Activated CD8-positive, alpha-beta memory T cell treated with anti-CD3 and anti-CD28 coated beads for 4 hours (primary cell): ENCODE measurements at places on chromosomes 11 and 22.

DNA sequence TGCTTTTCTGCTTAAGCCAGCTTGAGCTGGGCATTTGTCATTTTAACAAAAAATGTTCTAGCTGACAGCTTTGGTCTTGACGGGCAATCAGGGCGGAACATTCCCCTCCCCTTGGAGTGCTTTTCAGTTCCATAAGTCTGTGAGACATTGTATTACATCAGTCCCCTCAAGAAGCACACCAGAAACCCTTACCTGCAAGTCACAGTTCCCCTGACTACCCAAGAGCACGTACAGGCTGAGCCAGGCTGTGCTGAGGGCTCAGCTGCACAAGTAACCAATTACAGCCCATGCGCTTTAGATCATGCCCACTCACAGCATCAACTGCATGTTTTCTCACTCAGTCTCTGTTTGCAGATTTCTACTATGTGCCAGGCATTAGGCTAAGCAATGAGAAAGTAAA lies 19.1 kb downstream of the HIRA start:
- no peak for DNase-seq

GRCh38 chr11:36164506-36165250 lies 124.5 kb downstream of the COMMD9 start:
- no peak for DNase-seq

DNA sequence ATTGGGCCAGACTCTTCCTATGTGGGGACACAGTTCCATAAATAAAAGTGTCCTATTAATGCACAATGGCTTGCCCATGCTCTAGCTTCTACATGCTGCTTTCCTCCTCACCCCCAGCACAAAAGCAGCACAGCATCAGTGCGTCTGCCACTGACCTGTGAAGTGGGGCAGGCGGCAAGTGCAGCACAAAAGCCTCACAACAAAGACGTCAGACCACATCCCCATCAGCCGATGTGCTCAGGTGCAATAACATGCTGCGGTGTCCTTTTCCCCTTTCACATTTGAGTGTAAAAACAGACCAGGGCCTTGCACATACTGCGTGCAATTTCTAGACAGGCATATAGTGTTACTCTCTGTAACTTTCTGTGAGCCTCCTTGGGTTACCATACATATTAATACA lies 12.8 kb downstream of the DKK3 start:
- no peak for DNase-seq

- no peak for DNase-seq
Measured at GRCh38 chr11:29627541-29627940, 389.3 kb downstream of the KCNA4 start.

DNA sequence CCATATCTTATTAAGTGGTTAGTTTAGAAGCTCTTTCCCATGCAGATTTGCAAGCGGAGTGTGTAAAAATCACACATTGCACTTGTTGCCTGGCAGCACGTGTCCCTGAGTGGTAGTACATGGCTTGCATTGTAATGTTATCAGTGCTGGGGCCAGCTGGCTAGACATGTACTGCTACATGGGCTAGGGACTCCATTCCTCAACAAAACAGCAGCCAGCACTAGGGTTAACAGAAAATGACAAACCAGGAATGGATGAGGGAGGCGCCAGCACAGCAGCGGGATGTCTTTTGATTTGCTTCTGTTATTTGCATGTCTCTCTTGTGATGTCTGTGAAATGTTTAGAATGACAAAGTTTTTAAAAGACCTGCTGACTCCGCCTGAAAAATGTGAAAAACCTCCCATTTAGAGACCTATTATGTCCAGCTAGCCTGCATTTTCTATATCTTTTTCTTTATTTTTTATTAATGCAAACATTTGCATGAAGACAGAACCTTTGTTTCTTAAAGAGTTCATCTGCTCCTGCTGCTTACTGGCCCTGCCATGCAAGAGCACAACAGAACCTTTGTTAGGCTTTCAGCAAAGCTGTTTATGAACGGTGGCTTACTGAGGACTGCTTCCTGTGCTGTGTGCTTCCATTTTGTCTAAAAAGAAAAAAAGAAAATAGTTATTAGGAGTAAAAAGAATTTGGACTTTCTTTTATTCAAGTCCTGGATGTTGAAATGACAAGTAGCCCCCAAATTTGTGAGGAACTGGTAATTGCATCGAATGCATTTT lies 40.7 kb downstream of the CSTPP1 start:
- DNase-seq, result no peak

DNA sequence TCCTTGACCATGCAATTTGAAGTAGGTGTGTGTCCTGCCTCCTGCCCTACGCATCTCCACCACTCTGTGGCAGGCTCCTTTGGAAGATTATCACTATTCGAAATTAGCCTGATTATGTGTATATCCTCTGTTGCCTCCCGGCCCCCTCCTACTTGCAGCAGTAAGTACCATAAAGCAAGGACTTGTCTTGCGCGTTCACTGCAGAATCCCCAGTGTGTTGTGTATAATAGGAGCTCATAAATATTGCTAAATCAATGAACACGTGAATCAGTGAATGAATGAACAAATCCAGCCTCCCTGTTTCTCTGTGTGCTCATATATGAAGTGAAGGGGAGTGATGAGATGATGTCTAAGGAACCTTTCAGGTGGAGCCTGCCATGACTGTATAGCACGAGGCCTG lies 210.7 kb downstream of the DBX1 start:
- DNase-seq, result no peak

DNA sequence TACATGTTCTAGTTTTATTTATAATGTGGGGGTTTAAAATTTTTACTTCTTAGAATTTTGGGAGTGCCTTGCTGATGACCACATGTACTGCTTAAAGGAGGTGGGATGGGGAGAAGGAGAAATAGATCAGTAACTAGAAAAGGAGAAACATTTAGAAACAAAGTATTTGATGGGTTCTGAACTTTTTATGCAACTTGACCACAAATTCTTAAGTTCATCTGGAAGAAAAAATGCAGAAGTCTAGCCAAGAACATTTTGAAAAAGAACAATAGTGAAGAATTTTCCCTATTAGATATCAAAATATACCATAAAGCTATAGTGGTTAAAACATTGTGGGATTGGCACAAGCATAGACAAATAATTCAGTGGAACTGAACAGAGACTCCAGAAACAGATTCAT lies 73.3 kb upstream of the AMPD3 start:
- no peak for DNase-seq

DNA sequence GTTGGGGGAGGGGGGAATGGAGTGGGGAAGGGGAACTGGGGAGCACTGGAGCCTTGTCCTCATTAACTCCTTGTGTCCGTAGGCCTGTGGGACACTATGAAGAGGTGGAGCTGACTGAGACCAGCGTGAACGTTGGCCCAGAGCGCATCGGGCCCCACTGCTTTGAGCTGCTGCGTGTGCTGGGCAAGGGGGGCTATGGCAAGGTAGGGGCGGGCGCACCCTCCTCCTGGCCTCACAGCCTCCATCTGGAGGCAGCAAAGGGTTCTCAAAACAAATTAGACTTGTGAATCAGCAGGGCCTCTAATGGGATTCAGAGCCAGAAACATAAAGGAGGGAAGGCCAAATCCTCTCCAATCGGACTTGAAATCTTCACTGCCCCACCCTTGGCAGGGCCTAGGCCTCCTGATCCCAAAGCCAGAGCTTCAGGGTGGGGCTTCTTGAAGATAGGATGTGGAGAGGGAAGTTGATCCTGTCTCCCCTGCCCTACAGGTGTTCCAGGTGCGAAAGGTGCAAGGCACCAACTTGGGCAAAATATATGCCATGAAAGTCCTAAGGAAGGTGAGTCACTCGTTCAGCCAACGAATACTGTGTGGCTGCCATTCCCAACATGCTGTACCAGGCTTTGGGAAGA lies 859 bp downstream of the RPS6KB2 start:
- no peak for DNase-seq

DNA sequence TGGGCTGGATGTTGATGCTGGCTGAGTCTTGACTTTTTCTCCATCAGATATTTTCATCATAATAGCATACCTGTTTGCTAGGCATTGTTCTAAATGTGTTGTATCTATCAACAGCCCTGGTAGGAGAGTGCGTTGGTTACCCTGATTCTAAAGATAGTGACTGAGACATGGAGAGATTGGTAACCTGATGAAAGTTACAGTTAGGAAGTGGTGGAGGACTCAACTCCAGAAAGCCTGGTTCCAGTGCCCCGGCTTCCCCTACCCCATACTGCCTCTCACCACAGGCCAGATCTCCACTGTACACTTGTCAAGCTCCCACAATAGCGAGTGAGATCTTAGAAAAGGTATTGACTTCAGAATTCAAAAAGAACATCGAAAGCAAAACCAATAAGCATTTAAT lies 22.8 kb upstream of the RELT start:
- no peak for DNase-seq

DNA sequence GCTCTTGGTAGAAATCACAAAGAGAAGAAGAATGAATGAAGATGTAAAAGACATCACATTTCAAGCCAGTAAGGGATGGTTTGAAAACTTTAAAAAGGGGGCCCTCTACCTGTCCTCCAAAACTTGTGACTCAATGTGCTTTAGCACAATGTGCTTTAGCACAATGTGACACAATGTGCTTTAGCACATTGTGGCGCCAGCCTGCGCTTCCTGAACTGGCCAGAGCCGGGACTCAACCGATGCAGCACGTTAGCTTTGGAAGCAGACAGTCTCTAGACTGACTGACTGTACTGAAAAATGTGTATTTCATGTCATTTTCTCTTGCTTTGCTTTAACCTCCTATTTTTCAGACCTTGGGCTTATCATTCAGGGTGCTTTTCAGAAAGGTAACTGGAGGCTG lies 63.5 kb downstream of the FAM83F start:
- no peak for DNase-seq

GRCh38 chr22:20779818-20780158 lies 5.9 kb downstream of the SERPIND1 start:
- no peak for DNase-seq

DNA sequence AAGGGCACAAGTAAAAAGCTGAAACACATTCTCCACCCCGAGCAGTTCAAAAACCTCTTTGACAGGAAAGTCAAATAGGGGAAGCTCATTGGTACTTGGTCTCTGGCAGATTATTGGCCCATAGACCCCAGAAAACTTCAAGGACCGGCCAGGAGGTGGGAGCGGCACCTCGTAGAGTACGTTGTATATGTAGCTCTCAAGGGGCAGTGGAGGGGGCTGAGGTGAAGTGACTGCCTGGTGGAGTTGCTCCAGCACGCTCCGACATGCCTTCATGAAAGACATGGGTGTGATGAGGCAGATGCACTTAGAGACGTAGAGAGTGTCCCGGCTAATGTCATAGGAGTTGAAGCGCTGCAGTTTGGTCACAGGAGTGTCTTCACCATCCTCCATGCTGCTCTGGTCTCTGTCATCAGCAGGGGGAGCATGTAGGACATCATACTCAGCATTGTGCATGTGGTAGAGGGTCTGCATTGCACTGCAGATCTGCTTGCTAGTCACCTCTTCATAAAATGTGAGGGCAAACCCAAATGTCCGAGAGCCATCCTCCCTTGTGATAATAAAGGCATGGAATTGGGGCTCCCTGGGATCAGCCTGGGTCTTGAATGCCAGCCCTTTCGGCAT lies 61.3 kb downstream of the DENND5A start:
- DNase-seq, result no peak

DNA sequence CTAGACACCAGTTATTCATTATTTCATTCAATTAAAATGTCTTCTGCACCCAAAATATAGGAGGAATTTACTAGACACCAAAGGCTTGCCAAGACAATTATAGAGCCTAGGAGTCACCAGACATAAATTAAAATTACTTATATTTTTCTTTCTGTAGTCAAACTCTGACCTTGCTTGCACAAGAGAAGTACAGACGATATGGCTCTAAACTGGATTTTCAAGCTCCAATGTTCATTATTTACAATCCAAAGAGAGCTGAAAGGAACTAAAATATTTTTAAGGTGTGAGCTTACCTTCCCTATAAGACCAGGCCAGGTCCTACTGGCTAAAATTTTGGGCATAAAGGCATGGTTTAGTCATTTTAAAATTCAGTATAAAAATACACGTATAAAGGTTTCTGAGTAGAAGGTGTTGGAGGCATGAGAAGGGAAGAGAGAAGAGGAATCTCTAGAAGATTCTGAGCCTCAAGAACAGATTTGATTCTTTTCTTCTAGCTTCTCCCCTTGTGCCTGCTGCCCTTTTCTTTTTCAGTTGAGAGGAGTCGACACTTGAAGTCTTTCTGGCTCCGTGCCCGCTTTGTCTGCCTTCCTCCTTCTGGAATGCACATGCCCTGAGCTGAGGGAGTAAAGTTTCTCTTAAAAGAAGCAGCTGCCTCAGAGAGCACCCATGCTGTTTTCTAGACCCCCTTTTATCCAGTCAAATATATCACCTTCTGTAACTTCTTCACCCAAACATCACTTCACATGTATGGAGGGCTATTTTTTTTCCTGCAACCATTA lies 13.5 kb downstream of the C11orf97 start:
- DNase-seq, result no peak

DNA sequence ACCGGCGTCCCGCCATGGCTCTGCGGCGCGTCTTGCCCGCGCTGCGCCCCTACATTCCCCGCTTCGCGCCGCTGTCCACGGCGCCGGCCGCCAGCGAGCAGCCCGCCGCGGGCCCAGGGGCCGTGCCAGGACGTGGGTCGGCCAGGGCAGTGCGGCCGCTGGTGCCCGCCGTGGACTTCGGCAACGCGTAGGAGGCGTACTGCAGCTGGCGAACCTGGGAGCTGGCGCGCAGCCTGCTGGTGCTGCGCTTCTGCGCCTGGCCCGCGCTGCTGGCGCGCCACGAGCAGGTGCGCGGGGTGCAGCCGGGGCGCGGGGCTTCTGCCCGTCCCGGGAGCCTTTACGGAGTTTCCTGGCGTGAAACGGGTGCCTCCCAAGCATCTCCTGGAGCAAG lies 20.1 kb downstream of the DGCR6L start:
- DNase-seq, result no peak

- no peak for DNase-seq
Measured at GRCh38 chr11:118789501-118790356, 1.2 kb downstream of the DDX6 start.

GRCh38 chr11:28756977-28757376 lies 648.8 kb downstream of the METTL15 start:
- no peak for DNase-seq

DNA sequence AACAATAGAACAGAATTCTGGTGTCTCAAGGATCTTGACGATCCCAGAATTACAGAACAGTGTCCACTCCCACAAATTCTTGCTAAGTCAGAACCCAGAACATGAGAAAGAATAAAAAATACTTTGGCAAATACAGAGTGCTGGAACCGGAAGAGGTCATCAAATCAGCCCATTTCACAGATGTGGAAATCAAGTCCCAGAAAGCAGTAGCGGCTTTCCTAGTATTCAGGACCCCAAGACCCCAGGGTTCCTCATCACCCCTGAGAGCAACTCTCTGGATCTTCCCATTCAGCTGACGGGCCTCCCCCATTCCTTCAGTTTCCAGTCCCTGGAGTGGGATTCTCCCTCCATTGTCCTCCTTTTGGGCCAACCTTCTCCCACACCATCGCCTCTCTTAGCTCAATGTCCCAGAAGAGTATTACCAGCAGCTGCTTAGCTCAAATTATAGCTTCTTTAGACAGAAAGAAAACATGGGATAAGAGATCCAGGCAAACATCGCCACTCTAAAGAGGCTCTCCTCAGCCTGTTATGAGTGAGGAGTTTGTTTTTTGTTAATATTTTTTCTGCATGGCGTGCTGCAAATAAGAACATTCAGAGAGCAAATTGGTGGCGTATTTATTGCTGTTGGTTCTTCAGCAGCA lies 268.3 kb downstream of the MN1 start:
- no peak for DNase-seq

GRCh38 chr11:11864803-11865202 lies 23.0 kb downstream of the USP47 start:
- DNase-seq, result no peak

GRCh38 chr11:22346282-22346681 lies 8.1 kb downstream of the SLC17A6 start:
- no peak for DNase-seq
